ENCODE measurements at places on chromosomes 7 and 10.

DNA sequence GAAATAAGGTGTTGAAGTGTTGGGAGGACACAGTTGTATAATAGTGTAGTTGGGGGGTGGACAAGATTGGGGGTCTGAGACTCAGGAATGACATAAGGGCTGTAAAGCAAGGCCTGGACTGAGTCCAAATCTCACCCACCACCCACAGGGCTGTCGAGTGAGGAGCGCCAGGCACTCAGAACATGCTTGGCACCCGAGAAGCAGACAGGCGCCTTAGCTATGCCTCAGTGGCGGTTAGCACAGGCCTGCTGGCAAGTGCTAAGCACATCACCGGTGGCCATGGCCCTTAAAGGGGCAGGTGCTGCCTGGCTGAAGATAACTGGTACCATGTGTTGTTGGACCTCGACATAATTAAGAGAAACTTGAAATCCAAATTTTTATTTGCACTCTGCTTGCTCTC, 90.7 kb downstream of the COL13A1 start:
- DNase-seq: no peak

- DNase-seq: no peak
Measured at GRCh38 chr7:97466071-97466470, 265.8 kb upstream of the TAC1 start.

- DNase-seq: no peak
Measured at GRCh38 chr10:13221572-13221971, 12.6 kb downstream of the UCMA start.

DNA sequence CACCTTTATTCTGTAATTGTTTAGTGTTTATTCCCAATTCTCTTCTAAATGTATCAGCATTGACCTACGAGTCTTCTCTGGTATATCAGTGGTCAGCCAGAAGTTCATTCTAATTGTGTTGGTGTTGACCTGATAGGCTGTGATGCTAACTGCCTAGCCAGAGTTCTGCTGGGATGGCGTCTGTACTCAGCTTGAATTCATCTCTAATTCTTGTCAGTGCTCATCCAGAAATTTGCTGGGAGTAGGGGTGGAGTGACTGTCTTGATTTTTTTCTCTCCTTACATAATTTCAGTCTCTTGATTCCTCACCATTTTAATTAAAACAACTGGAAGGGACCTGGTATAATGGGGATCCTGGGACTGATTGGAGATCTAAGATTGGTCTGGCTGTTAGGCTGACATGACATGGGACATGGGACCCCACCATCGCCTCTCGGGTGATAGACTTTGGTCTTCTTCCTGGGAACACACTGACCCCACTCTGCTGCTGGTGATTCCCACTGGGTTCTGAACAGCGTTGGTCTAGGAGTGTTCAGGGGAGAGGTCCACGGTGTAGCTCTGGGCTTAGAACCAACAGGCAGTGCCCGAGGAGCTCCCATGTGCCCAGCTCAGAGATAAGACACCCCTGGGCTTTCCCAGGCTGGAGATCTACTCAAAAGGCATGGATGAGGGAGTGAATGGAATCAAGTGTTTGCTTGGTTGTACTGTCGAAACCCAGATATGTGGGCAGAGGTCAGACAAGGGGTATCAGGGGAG, 3.8 kb downstream of the NEURL1 start:
- no peak for DNase-seq

GRCh38 chr7:116150588-116150987, 59.8 kb upstream of the TES start:
- no peak for DNase-seq

GRCh38 chr10:64376167-64376566, 855.0 kb downstream of the REEP3 start:
- no peak for DNase-seq

DNA sequence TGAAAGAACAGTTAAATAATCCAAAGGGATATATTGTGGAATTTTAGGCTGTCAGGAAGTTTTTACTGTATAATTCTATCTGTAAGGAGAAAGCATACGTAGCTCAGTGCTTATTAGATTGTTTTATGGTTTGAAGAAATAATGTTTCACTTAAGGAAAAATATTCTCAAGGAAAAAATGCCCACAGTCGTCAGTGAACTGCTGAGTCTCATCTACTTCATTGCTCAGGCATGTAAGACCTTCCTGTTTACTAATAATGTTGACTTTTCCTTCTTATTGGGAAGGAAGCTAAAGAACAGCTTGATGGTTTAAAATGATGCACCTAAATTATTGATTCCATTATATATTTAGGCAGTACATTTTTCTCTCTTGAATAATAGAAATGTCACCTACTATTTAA, 304.2 kb downstream of the SDK1 start:
- no peak for DNase-seq

DNA sequence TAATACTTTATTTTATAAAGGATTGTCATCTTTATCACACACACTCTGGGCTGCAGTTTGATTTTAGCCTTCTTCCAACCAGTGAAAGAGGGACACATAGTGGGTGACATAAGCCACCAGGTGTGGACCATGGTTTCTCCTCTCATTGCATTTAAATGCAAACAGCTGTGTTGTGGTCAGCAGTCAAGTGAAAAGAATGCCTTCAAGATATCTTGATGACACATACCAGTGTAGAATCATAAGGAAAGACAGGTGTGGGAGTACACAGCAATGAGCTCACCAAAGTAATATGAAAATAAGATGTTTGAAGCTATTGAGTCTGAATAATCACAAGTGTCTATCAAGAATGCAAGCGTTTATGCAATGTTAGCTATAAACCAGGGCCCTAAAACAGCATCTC, 580.0 kb downstream of the XPNPEP1 start:
- DNase-seq: peak; percentile 5

Measured in SW480 (cell line).